ENCODE measurements at places on chromosomes 2 and 18.

DNA sequence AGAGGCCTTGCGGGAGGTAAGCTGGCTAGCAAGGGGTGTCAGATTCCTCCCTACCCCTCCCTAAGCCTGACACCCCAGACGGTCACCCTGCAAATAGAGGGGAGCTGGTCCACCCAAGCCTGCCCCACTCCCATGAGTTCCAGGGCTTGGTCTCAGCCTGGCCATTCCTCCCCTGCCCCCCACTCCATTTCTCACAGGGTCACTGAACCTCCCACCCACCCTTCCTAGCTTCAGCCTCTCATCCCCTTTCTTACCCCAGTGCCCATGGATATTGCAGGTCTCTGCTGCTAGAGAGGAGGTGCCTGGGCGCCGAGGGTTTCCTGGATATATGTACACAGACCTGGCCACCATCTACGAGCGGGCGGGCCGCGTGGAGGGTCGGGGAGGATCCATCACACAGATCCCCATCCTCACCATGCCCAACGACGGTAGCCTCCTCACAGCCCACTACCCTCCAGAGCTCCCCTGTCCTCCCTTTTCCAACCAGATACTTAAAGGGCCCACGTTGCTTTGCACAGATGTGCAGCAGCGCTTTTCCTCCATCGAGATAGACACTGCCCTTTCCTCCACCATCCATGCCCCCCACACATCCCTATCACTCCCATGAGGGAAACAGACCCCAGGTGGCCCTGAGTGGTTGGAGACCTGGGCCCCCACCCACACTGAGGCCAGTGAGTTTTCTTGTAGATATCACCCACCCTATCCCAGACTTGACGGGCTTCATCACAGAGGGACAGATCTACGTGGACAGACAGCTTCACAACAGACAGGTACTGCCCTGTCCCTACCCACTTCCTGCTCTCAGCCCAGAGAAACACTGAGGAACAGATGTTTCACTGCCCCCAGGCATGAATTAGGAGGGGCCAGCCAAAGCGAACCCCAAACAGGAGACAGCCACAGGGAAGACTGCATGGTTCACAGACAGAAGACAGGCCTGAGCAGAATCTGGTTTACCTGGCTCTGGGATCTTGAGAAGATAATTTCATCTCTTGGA lies 15.2 kb upstream of the ANKRD53 start:
- no peak for DNase-seq

DNA sequence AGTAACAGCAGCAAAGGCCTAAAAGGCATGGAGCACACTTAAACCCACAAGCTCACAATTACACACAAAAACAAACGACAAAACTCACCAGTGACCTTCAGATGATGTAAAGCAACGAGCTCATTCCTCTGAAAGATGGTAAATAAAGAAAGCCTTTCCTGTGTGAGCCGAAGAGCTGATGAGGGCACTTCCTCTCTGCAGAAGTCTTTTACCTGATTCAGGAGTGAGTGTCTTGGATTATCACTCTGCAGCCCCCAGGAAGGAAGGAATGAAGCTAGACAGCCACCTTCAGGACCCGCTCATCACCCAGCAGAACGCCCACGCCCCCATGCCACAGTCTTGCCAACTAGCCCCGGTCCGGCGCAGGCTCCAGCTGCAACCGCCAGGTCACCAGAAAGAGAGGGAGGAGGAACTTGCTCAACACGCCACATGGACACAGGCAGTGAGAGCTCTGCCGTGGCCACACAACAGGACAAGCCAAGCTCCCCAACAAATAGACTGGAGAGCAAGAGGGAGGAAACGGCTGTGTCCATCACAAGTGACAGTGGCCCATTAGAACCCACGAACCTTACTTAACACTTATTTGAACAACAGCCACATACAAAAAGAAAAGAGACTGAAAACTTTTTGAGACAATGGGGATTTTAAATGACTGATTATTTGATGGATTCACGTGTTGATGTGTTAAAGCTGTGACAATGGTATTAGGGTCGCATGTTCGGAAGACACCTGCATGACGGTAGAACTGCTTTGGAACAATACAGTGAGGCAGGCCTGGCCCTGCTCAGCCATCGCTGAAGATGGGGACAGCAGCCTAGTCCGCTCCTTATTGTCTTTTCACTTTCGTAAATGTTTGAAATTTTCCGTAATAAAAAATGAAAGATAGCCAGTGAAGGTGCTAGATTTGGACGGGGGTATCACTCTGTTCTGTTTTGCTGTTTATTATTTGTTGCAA lies 127.3 kb downstream of the HDAC4 start:
- no peak for DNase-seq

- peak; percentile 85 for DNase-seq
Observed at GRCh38 chr2:239326831-239327535, 73.8 kb downstream of the HDAC4 start.

DNA sequence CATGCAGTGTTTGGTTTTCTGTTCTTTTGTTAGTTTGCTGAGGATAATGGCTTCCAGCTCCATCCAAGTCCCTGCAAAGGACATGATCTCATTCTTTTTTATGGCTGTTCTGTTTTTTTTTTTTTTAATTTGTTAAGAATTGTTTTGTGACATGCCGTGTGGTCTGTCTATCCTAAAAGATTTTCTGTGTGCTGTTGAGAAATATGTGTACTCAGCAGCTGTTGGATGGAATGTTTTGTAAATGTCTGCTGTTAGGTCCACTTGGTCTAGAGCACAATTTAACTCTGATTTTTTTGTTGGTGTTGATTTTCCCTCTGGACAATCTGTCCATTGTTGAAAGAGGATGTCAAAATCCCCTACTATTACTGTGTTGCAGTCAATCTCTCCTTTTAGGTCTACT lies 80.4 kb upstream of the WDR75 start:
- no peak for DNase-seq

DNA sequence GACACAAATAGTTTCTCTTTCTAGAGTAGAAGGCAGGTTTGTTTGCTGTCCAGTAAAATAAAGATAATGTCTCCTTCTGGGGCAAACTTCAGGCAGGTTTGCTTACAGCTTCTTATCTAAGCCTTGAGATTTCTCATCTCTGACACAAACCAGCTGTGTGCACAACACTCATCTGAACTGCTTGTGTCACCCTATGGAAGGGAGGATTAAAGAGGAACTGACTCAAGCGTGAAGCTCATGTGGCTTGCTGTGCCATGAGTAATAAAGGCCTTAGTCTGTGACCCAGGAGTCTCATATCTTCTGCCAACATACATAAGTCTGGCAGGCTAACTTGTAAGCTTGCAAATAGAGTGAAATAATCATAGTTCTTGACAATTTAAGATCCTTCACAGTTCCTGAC lies 24.2 kb upstream of the CPO start:
- DNase-seq = no peak

- DNase-seq = no peak
Observed at GRCh38 chr18:49742316-49743116, 70.8 kb downstream of the ACAA2 start.

GRCh38 chr18:26863921-26864497 lies 1.5 kb downstream of the AQP4 start:
- DNase-seq = no peak

- no peak for DNase-seq
Observed at GRCh38 chr2:143946436-143947391, 573.2 kb downstream of the ZEB2 start.

DNA sequence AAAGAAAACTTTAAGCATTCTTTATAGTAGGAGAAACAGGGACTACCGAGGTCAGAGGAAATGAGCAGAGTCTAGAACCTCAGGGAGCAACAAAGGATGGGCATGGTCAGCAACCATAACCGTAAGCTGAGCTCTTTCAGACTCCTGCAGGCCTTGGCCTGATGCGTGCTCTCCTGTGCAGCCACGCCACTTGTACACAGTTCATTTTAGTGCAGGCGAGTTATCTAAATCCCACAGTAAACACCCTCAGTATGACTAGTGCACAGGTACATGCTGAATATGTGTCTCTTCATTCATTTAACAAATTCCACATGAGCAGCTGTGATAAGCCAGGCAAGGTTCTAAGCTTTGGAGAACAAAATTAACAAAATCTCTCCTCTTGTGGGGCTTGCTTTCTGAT lies 401.2 kb upstream of the RAB12 start:
- DNase-seq = no peak

GRCh38 chr2:190695739-190696138 lies 46.9 kb downstream of the NAB1 start:
- no peak for DNase-seq

DNA sequence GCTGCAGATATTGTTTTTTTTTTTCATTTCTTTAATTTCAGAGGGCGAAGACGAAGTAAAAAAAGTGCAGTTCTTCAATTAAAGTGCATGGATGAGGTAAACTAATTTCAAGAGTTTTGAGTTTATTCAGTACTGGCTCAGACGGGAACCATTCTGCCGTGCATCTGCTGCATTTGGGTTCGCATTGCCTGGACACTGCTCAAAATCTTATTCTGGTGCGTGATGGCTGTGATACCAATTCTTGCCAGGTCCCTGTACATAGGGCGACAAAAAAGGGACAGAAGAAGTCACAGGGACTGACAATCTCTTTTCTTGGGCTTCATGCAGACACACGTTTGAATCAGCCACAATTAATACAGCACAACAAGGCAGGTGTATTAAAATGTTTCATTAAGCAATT lies 146.2 kb downstream of the EPHA4 start:
- DNase-seq = no peak

GRCh38 chr18:65788373-65788772 lies 37.6 kb downstream of the CDH7 start:
- DNase-seq = no peak

- DNase-seq = no peak
Observed at GRCh38 chr18:57785751-57786437, 17.2 kb downstream of the ATP8B1 start.

- DNase-seq = no peak
Observed at GRCh38 chr2:109720380-109721106, 73.6 kb upstream of the RGPD5 start.

DNA sequence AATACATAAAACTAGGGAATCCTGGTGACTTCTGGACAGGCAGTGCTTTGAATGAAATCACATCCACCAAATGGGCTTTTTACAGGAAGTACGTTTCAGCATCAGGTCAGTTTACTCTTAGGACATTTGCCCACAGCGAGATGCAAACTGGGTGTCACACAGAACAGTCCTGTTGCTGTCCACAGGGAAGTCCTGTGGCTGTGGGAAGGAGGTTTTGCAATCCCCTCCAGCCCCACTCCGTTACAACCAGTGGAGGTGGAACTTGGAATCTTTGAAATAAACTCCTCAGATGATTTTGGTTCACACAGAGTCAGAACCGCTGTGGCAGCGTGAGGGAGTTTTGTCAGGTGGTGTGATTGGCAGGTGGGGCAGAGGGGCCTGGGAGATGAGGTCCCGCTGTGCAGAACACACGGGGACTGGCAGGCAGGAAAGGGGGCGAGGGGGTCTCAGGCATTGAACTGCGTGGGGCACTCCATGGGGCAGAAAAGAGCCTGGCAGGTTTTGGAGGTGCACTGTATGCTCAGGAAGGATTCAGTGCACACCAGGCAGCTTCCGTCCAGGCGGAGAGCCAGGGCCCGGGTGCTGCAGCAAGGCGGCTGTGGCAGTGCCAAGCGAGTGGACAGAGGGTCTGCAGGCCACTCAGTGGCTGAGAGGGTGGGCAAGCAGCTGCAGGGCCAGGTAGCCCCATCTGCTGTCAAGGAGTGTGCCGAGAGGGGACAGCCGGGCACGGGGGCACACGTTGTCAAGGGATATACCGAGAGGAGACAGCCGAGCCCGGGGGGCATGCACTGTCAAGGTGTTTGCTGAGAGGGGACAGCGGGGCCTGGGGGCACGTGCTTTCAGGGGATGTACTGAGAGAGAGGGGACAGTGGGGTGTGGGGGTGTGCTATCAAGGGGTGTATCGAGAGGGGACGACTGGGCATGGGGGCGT lies 148.7 kb downstream of the LDLRAD4 start:
- no peak for DNase-seq

- DNase-seq = no peak
Observed at GRCh38 chr2:241984271-241984655, 114.7 kb downstream of the RTP5 start.

DNA sequence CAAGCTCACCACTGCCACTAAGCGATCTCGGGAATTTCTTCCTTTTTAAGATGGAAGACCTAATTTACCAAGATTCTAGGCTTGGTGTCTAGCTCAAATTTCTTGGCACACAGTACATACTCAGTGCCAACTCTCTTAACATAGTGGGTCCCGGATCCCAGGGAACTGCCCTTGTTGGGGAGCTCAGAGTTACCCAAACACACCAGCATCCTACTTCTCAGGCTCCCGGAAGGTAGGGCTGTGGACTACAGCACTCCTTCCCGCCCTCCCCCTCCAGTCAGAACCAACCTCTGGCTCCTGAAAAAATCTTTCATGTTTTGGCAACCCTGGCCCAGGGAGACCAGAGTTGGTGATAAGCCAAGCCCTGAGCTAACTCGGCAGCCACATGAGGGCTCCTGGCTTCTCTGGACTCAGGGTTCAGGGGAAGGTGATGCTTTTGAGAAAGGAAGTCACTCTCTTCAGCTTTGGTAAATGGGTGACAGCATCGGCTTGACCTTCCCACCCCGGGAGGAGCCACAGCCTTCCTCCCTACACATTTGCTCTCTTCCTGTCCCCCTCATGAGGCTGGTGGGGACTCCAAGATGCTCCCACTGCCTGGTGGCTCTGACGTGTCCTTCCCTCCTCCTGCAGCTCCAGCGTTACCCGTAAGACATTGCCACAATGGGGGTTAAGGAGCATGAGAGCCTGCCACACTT lies 8.8 kb downstream of the ODC1 start:
- DNase-seq = no peak

- peak; percentile 53 for DNase-seq
Observed at GRCh38 chr18:13629841-13630715, 96.3 kb downstream of the FAM210A start.

- DNase-seq = no peak
Observed at GRCh38 chr2:10360850-10361588, 58.3 kb downstream of the HPCAL1 start.

DNA sequence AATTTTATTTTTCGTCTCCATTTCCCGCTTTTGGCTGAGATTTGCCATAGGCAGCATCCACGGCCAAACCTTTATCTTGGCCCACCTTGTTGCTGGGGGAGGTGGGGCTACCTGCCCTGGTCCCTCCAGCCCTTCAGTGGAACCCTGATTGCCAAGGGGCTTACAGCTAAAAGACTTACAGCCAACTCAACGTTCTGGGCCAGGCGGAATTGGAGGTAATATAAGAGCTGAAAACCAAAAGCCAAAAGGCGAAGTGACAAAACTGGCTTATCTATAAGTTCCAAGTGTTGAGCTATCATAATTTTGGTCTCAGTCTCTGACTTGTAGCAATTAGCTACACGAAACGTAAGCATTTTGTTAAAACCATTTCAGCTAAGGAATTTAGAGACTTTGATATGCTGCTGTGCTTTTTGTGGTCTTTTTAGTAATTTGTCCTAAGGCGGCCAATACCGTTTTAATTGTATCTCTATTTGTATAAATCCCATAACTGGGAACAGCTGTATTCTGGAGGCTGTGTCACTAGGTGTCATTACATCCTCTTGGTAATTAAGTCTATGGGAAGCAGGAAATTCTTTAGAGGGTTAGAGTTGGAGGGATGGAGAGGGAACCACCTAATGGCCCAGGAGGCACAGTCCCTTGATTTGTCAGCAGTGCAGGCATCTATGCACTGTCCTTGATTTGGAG lies 24.0 kb downstream of the PDCD1 start:
- no peak for DNase-seq

DNA sequence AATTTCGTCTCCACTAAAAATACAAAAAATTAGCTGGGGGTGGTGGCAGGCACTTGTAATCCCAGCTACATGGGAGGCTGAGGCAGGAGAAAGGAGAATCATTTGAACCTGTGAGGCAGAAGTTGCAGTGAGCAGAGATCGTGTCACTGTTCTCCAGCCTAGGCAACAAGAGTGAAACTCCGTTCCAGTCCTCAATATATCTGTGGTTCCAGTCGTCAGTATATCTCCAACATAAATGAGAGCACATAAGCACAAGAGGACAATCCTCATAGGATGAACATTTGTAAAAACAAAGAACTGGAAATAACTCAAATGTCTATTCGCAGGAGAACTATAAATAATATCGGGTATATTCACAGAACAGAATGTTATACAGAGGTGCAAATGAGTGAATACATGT lies 13.1 kb upstream of the PLEK start:
- DNase-seq = no peak

Data from CD4-positive, alpha-beta T cell treated with Interleukin-4 for 4 hours (primary cell).